ENCODE measurements at places on chromosomes 6 and 20.

GRCh38 chr6:87670707-87671106 lies 31.3 kb downstream of the AKIRIN2 start:
- H3K4me1 ChIP-seq: peaks cover 2% of the 10 kb centered on the region
- peaks cover 28% of the 10 kb centered on the region for H3K36me3 ChIP-seq
- no peaks in the 10 kb centered on the region for H3K27me3 ChIP-seq
- H3K27ac ChIP-seq: no peak overlapping the region

GRCh38 chr6:53503060-53503459 lies 41.8 kb downstream of the GCLC start:
- no peak for DNase-seq
- no peak overlapping the region for H3K27ac ChIP-seq
- peaks cover 9% of the 10 kb centered on the region for H3K4me1 ChIP-seq
- no peaks in the 10 kb centered on the region for H3K27me3 ChIP-seq
- peaks cover 43% of the 10 kb centered on the region for H3K36me3 ChIP-seq
- H3K4me3 ChIP-seq: no peak overlapping the region

- peaks cover 7% of the 10 kb centered on the region for H3K4me1 ChIP-seq
- H3K36me3 ChIP-seq: peaks cover 21% of the 10 kb centered on the region
- no peaks in the 10 kb centered on the region for H3K27me3 ChIP-seq
- H3K4me3 ChIP-seq: no peak overlapping the region
Measured at GRCh38 chr20:33373735-33374605, 27.3 kb downstream of the CDK5RAP1 start.

DNA sequence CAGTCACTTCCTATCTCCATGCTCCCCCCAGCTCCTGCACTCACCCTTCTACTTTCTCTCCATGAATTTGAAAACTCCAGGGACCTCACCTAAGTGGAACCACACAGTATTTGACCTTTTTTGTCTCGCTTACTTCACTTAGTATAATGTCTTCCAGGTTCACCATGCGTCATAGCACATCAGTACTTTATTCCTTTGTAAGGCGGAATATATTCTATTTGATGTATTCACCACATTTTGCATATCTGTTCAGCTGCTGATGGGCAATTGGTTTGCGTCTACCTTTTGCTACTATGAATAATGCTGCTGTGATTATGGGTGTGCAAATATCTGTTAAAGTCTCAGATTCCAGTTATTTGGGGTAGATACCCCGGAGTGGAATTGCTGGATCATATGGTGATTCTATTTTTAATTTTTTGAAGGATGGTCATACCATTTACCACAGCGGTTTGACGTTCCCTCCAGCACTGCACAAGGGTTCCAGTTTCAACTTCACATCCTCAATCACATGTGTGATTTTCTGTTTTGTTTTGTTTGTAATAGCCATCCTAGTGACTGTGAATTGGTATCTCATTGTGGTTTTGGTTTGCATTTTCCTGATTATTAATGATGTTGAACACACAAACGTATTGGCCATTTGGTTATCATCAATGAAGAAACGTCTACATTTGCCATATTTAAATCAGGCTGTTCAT lies 20.3 kb upstream of the SYNDIG1 start:
- H3K36me3 ChIP-seq: no peaks in the 10 kb centered on the region
- no peak overlapping the region for H3K27ac ChIP-seq
- no peak overlapping the region for H3K4me3 ChIP-seq
- H3K27me3 ChIP-seq: peaks cover 2% of the 10 kb centered on the region
- DNase-seq: no peak

DNA sequence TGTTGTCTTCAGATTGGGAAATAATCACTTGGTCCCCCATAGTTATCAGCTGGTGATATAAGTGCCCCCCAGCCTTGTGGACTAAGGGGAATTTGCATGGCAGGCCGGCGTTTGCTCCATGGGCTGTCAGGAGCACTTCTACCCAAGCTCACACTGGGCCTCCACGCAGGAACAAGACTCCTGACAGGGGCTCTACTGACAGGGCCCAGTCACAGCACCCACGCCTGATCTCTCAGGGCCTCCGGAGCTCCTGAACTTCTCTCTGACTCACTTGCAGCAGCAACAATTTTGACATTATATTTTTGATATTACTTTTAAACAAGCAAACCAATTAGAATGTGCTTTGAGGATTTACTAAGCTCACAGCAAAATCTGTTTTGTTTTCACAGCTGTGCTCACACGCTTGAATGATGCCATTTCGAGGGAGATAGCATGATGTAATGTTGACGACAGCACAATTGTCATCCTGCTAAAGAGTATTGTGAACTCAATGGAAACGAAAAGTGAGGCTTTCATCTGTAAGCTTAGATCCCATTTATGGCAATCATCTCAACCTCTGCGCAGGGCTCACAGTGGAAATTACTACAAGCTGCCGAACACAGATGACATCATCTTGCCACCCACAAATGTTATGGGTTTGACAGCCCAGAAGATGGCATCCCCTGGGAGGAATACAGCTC lies 28.7 kb upstream of the TXNDC5 start:
- DNase-seq: no peak
- no peaks in the 10 kb centered on the region for H3K36me3 ChIP-seq
- no peak overlapping the region for H3K27ac ChIP-seq
- no peaks in the 10 kb centered on the region for H3K4me1 ChIP-seq
- no peak overlapping the region for H3K4me3 ChIP-seq
- peaks cover 7% of the 10 kb centered on the region for H3K27me3 ChIP-seq

GRCh38 chr6:111199935-111200334 lies 112.6 kb downstream of the SLC16A10 start:
- peaks cover 7% of the 10 kb centered on the region for H3K27me3 ChIP-seq
- DNase-seq: no peak
- no peaks in the 10 kb centered on the region for H3K36me3 ChIP-seq
- no peaks in the 10 kb centered on the region for H3K4me1 ChIP-seq
- H3K4me3 ChIP-seq: no peak overlapping the region

GRCh38 chr20:51366155-51366886 lies 176.2 kb downstream of the NFATC2 start:
- H3K36me3 ChIP-seq: no peaks in the 10 kb centered on the region
- peak overlapping the region; percentile 91 for H3K27ac ChIP-seq
- no peak overlapping the region for H3K4me3 ChIP-seq
- peak; percentile 100 for DNase-seq
- no peaks in the 10 kb centered on the region for H3K27me3 ChIP-seq

- H3K4me1 ChIP-seq: no peaks in the 10 kb centered on the region
- no peaks in the 10 kb centered on the region for H3K36me3 ChIP-seq
- DNase-seq: no peak
Measured at GRCh38 chr6:124742971-124743370, 219.3 kb upstream of the RNF217 start.

- 0 out of 2 replicates have a peak, but pooled peaks cover 2% of the 10 kb centered on the region for H3K4me1 ChIP-seq
- H3K36me3 ChIP-seq: peaks cover 4% of the 10 kb centered on the region
- no peak overlapping the region for H3K27ac ChIP-seq
- no peak overlapping the region for H3K4me3 ChIP-seq
Measured at GRCh38 chr6:36139431-36139830, 9.1 kb downstream of the MAPK13 start.

GRCh38 chr6:161696801-161697200 lies 422.9 kb upstream of the AGPAT4 start:
- H3K36me3 ChIP-seq: no peaks in the 10 kb centered on the region
- H3K4me1 ChIP-seq: no peaks in the 10 kb centered on the region
- H3K27ac ChIP-seq: no peak overlapping the region
- H3K27me3 ChIP-seq: no peaks in the 10 kb centered on the region

- H3K27me3 ChIP-seq: no peaks in the 10 kb centered on the region
- peaks cover 13% of the 10 kb centered on the region for H3K4me1 ChIP-seq
- H3K4me3 ChIP-seq: no peak overlapping the region
- no peak for DNase-seq
Measured at GRCh38 chr6:15398633-15399275, 152.9 kb downstream of the JARID2 start.

GRCh38 chr6:5280920-5281319 lies 19.6 kb downstream of the FARS2 start:
- no peaks in the 10 kb centered on the region for H3K36me3 ChIP-seq
- no peak overlapping the region for H3K4me3 ChIP-seq
- DNase-seq: no peak
- peaks cover 4% of the 10 kb centered on the region for H3K4me1 ChIP-seq
- H3K27ac ChIP-seq: no peak overlapping the region

DNA sequence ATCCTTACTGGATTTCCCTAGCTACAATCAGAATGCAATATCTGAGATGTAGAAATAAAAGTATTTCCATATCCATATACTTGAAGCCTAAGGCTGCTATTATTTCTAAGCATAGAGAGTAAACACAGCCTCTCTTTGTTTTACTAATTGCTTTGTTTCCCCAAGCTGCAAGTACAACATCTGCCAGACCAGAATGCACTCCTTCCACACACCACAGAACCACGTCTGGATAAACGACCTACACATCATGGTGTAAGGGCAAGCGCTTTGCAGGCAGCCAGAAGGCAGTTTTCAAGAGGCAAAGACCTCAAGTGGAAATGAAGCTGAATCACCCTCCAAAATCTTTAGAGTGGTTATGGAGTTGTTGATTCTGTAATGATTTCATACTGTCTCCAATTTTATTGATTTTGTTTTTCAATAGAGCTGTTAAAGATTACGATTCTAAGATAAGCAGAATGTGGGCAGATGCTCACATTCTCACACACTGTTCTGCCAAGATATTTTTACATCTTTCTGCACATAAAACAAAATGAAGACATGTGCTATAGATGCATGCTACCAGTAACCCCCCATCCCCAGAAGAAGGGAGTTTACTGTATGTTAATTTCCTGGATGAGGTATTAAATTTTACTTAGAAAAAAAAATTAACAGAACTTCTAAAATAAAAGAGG lies 88.8 kb downstream of the THEMIS start:
- no peak overlapping the region for H3K27ac ChIP-seq
- no peaks in the 10 kb centered on the region for H3K36me3 ChIP-seq
- peaks cover 15% of the 10 kb centered on the region for H3K27me3 ChIP-seq
- DNase-seq: no peak
- H3K4me3 ChIP-seq: no peak overlapping the region
- no peaks in the 10 kb centered on the region for H3K4me1 ChIP-seq

DNA sequence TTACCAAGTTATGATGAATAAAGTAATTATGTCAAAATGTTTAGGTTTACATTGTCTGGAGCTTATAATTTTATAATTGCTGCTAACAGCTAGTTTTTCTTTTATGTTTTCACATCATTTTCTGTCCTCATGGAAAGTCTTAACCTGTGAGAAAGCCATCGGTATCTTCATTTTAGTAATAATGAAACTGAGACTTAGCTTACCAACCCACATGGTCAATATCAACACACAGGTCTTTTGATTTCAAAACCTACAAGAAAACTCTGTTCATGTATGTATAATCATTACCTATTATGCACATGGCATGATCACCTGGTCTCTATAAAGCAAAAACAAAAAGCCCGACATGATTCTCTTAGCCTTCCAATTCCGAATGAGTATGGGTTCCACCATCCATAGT lies 61.9 kb downstream of the KCNQ5 start:
- no peaks in the 10 kb centered on the region for H3K36me3 ChIP-seq
- no peaks in the 10 kb centered on the region for H3K4me1 ChIP-seq
- DNase-seq: no peak
- H3K27me3 ChIP-seq: no peaks in the 10 kb centered on the region
- H3K4me3 ChIP-seq: no peak overlapping the region

DNA sequence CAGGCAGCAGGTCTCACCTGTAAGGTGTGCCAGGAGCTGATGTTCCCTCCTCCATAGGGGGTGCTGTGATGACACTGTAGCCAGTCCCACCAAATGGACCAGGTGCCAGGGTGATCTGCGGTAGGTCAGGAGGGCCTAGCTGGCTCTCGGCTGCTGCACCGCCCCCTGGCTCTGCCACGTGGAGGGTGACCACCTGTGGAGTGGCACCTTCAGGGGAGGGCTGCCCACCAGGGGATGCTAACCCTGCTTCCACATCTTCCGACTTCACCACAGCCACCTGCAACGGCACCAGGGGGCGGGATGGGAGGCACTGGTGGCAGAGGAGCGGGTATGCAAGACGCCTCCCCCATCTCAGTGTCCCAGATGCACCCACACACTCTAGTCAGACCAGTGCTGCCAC lies 18.3 kb downstream of the ZNF335 start:
- peaks cover 67% of the 10 kb centered on the region for H3K36me3 ChIP-seq
- no peak overlapping the region for H3K4me3 ChIP-seq
- no peak overlapping the region for H3K27ac ChIP-seq
- no peaks in the 10 kb centered on the region for H3K27me3 ChIP-seq
- no peak for DNase-seq
- H3K4me1 ChIP-seq: no peaks in the 10 kb centered on the region

- 0 out of 2 replicates have a peak, but pooled peaks cover 2% of the 10 kb centered on the region for H3K36me3 ChIP-seq
- H3K4me1 ChIP-seq: peaks cover 4% of the 10 kb centered on the region
- no peak overlapping the region for H3K27ac ChIP-seq
- no peaks in the 10 kb centered on the region for H3K27me3 ChIP-seq
- no peak overlapping the region for H3K4me3 ChIP-seq
- DNase-seq: no peak
Measured at GRCh38 chr6:158272324-158272723, 39.9 kb upstream of the TULP4 start.

GRCh38 chr6:166830891-166831363 lies 125.4 kb downstream of the RNASET2 start:
- no peaks in the 10 kb centered on the region for H3K27me3 ChIP-seq
- H3K4me3 ChIP-seq: no peak overlapping the region
- H3K27ac ChIP-seq: no peak overlapping the region
- H3K4me1 ChIP-seq: no peaks in the 10 kb centered on the region
- DNase-seq: no peak

DNA sequence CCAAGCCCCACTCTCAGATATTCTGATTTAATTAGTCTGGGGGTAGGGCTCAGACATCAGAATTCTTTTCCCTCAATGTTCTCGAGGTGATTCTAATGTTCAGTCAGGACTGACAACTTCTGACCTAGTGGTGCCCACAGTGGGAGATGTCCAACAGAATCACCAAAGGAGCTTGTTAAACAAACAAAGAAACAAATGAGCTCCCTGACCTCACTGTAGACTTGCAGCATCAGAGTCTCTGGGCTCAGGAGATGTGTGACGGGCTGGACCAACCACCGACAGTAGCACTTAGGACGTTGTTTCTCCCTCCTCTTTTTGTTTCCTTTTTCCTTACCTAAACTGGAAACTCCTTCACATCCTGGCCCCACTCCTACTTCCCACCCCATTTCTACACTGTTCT lies 49.3 kb downstream of the CLIC5 start:
- no peak overlapping the region for H3K4me3 ChIP-seq
- no peak for DNase-seq
- no peaks in the 10 kb centered on the region for H3K27me3 ChIP-seq
- no peaks in the 10 kb centered on the region for H3K4me1 ChIP-seq

All from IMR-90 (cell line).